GM23338 (cell line): ENCODE measurements at places on chromosomes 5 and 9. TPM values are rescaled to one million over a fixed set of nuclear protein-coding genes. Genes with fewer than 3 reads are reported as not detected.

DNA sequence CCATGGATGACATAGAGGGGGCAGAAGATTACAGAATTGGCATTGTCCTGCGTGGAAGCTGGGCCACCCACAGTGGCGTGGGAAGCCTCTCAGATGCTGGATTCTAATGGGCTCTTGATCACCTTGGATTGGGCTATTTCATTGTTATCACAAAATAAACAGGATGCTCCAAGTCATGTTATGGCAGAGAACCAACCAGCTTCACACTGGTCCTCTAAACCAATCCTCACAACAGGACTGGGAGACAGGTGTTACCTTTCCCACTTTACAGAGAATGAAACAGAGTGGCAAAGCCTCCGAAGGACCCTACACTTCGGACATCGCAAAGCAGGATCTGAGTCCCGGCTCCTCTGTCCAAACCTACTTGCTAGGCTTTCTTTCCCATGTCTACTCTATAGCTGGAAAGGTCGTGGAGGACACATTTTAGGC, 455 bp upstream of the SMIM3 start:
- DNase-seq: peak; percentile 51

DNA sequence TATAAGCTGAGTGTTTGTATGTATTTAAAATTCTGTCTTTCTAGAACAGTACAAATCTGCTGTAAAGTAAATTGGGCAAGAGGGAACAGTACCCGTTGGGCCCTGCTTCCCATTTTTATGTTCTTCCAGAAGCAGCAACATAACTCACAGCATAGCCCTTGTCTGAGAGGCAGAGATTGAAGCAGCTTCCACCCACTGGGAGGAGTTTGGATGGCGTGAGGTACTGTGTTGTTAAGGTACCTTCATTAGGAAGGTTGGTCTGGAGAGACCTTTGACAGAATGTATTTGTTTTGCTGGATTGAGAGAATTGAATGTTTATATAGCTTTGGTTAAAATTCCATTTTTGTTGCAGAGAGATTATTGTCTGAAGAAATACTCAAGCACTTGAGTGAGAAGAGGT, 24.8 kb downstream of the RAI14 start:
- no peak for DNase-seq

DNA sequence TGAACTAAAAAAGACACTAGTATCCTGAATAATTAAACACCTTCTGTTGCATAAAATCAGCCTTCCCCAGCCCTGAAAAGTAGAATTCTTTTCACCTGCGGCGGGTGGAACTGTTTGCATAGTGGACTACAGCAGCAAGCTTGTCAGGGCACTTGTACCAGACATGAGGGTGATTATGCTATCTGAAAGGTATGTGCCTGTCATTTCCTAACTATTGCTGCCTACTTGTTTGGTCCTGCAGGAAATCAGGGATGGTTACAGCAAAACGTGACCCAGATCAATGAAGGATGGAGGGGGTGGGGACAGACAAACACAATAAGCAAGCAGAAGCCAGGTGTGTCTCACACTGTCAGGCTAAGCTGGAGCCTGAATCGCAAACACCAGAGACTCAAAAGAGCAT, 385.6 kb downstream of the MLLT3 start:
- no peak for DNase-seq

DNA sequence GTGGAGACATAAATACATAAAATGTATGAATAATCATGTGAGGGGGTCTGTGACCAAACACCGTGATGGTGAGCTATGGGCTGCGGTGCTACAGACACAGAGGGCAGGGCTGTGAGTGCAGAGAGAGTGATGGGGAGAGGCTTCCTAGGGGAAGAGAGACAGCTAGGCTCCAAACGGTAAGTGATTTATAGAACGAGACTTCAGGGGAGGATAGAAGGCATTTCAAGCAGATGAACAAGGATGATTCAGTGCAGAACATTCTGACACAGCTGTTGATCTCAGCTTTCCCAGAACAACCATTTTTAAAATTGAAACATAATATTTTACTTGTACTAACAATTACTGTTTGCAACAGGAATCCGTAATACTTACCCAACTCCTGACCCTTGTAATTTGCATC, 100.7 kb downstream of the GAS1 start:
- no peak for DNase-seq

DNA sequence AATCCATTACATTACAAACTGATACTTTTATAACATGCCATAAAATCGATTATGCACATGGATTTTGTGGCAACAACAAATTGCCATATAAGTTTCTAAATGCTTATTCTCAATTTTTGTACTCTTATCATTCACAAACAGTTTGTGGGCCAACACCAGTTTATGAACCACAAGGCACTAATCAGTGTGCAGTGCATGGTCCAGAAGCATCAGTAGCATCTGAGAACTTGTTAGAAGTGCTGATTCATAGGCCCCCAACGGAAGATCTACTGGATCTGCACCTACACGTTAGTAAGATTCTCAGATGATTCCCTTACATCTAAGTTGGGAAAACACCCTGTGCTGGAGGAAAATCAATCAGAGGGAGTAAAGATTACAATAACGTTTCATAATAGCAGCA, 242.8 kb downstream of the TRPM3 start:
- DNase-seq: no peak

The BTNL8 gene
- total RNA-seq: 0.85 TPM in 1 of 2 replicates, not detected in the other

- DNase-seq: no peak
These were observed 88.4 kb downstream of the GALNT10 start for GRCh38 chr5:154278908-154279307.

The PTPRD gene
- 58.0 and 61.2 TPM in 2 replicates for total RNA-seq

- no peak for DNase-seq
These were observed 146.1 kb downstream of the PBX3 start for GRCh38 chr9:125893277-125893676.
